ENCODE measurements at places on chromosomes 3 and 15.

DNA sequence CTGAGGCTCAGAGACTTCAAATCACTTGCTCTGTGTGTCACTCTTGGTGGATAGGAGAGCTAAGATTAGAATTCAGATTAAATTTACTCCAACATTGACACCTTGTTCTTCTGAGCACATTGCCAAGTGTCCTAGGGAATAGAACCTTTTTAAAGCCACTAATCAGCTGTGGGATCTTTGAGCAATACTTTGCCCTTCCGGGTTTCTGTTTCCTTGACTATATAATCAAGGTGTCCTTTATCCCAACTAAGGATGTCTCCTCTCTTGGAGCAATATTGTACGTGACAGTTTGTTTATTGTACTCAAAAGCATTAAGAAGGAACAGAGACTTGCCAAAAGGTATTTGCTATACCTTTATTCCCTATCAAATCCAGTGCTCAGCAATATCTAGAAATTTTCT is 170.9 kb upstream of the CADPS start:
- no peak for DNase-seq

DNA sequence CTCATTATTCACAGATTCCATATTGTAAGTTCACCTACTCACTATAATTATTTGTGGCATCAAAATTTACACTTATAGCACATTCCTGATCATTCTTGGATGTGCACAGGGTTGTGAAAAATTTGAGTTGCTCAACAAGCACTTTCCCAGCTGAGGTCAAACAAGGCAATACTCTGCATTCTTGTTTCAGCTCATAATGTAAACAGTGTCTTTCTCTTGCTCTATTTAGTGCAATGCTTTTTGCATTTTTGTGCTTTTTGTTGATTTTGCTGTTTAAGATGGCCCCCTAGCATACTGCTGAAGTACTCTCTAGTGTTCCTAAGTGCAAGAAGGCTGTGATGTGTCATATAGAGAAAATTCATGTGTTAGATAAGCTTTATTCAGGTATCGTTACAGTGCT is 66.7 kb upstream of the TNIK start:
- DNase-seq, result no peak

DNA sequence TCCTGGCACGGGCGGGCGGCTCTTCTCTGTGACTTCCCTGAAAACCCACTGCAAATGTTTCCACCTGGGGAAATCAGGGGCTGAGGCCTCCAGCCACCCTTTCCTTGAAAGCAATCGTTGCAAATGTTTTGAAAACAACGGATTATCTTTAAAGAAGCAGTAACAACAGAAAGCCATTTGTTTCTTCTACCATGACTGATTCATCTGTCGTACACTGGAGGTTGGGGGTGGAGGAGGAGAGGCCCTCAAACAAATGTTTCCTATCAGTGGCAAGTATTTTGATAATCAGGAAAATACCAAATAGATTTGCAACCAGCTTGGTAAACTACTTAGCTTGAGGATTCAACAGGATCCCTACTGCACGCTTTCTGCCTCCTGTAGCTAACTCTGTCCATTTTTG is 114.9 kb downstream of the PDZRN3 start:
- no peak for DNase-seq

DNA sequence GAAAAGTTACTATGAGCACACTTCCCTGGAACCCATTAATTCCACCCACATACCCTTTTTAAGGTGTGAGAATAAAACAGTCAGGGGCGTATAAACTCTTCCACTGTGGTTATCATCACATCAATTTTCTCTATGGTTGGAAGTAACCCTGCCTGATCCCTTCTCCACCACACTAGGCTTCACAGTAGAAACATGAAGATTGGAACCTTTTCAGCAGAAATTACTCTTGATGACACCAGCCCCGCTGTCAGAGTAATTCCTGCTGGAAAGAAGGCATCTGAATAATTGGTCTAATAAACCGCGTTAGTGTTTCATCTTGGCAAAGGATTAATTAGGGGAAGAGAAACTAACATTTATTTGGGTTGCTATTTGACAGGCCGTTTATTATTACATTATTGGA is 278.4 kb downstream of the MFSD1 start:
- no peak for DNase-seq

DNA sequence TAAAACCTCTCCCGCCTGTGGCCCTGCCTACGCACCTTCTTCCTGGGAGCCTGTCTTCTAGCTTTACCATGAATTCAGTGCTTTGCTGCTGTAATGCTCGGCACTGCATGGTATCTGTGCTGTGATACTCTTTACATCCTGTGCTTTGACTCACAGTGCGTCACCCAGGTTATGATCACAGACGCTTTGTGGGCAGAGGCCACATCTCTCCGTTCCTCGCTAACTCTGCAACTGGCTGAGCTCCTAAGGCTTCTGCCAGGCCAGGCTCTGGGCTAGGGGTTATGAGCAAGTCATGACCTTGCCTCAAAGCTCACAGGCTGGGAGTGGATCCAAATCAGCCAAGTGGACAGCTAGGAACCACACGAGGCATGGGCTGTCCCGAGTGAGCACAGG is 23.2 kb downstream of the SPTBN5 start:
- no peak for DNase-seq

DNA sequence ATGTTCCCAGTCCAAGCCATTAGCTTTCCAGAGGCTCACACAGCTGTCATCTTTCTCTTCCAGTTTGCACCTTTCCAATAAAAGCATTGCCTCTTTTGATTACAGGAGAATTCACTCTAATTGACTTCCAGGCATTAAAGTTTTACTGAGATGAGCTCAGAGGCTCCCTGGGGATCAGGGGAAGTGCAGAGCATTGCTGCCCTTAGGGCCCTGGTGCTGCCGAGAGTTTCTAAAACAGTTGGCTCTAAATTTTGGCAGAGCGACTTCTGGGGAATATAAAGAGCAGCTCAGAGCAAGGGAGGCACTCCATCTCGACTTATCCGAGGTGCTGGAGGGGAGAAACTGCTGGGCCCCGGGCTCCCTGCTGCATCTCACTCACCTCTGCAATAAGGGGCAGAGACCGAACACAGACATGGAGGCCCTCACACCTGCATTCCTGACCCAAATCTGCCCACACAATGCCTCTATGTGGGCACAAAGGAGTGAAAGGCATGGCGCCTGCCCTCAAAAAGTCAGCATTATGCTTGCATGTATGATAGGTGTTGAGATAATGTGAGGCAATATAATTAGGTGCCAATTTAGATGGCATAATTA is 61.7 kb downstream of the SCN11A start:
- no peak for DNase-seq

Data from cerebellar nuclear complex (tissue), 1 donor.